ENCODE measurements at places on chromosomes 2 and 18. TPM values are rescaled to one million over a fixed set of nuclear protein-coding genes. Genes with fewer than 3 reads are reported as not detected.

Gene CD28
- 1.3 TPM for total RNA-seq

Gene ZNF519
- total RNA-seq = 4.6 TPM

Gene MOGAT1
- total RNA-seq = not detected

DNA sequence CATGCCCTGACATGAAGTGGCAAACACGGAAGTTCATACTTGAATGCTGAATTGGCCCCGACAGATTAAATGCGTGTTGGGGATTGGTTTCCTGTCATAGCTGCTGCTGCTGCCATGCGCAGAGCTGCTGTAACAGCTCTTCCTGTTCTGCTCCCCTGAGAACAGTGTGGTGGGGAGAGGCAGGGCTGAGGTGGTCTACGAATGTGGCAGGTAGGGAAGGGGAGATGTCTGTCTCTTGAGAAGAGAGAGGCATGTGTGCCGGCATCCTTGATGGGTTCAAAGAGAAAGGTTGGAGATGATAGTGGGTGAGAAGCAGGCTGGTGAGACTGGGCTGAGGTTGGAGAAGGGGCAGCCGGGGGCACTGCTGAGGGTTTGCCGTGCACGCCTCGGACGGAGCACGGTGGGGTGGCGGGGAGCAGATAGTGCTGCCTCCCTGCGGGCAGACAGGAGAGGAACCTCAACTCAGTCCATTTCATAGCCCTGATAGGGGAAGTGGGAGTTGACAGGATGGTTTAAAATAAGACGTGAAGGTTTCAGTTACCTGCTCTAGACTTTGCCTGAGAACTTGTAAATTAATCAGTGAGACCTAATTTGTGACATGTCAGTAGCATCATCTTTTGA lies 46.1 kb downstream of the TMEM185B start:
- peak; percentile 91 for DNase-seq

DNA sequence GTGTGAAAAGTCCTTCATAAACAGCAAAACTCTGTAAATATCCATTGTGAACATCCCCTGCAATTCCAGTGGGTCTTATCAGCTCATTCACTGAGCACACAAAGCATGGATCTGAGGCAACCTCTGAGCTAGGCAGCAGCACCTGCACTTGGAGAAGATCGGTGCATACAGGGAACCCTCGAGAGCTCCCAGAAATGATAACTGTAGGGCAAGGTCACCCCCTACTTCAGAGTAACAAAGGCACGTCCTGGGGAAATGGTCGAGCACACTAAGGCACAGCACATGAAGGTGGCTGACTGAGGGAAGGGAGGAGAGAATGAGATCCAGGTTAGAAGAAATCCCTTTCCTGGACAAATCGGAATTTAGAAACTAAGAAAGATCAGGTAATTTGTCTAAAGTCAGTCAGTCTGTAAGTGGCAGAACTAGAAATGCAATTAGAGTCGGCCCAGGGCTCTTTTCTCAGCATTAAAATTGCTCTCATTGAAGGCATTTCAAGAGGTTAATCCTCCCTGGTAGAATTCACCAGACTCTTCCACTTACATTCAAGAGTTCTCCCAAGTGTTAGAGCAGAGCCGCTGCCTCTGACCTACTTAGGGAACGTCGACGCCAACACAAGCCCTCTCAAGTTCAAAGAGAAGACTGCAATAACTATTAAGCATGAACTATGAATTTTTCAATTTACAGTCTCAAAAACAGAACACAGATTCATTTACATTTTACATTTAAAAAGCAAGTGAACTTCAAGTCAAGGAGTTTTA lies 45.9 kb downstream of the PXDN start:
- no peak for DNase-seq

- DNase-seq = no peak
Measured at GRCh38 chr2:163264341-163264740, 425.8 kb upstream of the KCNH7 start.

Measured in left lung (tissue), 14 donors.